ENCODE measurements at places on chromosomes 5 and 9.

- DNase-seq, result peak; percentile 34
Observed at GRCh38 chr5:31193591-31194467, at the start of gene CDH6. TSS of gene CDH6 (plus strand) at chr5:31193686. CDS start at chr5:31267474, 73,788 bp downstream.

- DNase-seq, result no peak
Observed at GRCh38 chr5:179794575-179794974, 789 bp downstream of the LTC4S start.

DNA sequence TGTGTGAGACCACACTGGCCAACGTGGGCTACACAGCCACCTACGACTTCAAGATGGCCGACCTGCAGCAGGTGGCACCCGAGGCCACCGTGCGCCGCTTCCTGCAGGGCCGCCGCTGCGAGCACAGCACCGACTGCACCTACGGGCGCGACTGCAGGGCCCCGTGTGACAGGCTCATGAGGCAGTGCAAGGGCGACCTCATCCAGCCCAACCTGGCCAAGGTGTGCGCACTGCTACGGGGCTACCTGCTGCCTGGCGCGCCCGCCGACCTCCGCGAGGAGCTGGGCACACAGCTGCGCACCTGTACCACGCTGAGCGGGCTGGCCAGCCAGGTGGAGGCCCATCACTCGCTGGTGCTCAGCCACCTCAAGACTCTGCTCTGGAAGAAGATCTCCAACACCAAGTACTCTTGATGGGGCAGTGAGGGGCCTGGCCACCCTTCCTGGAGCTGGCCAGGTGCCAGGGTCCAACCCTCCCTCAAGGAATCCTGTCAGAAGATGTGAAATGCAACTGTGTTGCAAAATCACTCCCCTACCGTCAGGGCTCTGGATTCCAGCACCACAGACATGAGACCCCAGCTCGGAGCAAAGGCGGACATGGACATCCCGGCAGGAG lies 11.1 kb downstream of the DIPK1B start:
- DNase-seq, result no peak

DNA sequence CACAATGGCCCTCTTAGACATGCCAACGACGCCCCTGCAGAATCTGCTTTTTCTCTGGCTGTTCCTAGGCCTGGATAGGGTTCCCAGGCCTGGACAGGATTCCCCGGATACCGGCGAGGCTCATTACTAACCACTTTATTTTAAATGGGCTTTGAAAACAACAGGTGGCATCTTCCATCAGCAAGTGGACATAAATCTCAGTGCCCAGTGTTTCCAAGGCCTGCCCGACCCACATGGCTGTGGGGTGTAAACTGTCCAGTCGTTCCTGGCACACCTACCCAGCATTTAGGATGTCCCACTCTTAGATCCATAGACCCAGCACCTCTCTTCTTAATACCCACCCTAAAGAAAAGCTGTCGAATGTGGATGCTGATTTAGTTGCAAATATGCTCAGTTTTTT lies 896 bp downstream of the CMBL start:
- DNase-seq, result no peak

- DNase-seq, result no peak
Observed at GRCh38 chr5:153777681-153778581, 260.8 kb downstream of the FAM114A2 start.

DNA sequence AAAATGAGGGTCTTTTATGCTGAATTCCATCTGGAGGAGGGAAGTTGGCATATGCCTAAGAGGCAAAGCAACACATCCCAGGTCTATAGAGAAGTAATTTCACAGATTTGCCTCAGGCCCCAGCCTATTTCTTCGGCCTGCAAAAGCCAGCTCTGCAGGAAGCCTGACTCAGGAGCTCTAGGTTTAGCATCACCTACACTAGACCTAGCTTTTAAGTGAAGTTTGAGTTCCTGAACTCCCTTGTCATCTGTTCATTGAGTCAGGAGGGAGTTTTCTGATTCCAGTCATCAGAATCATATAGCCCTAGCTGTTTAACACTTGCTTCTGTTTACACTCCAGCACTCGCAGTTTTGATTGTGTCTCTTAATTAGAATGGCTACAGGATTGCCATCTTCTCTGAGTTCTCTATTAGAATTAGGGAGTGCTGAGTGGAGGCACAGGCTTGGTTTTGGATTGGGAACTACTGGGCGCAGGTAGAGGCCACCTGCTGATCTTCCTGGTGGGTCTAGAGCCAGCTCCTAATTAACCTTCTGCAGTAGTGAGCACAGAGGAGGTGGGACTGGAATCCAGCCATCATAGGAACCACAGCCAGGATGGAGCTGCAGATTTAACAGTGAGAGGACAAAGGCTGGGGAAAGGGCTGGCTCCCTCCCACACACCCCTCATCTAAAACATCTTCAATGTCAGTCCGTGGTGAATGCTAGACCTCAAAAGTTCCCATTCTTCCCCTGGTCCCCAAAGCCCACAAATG lies 179.5 kb downstream of the TRIO start:
- DNase-seq, result no peak

DNA sequence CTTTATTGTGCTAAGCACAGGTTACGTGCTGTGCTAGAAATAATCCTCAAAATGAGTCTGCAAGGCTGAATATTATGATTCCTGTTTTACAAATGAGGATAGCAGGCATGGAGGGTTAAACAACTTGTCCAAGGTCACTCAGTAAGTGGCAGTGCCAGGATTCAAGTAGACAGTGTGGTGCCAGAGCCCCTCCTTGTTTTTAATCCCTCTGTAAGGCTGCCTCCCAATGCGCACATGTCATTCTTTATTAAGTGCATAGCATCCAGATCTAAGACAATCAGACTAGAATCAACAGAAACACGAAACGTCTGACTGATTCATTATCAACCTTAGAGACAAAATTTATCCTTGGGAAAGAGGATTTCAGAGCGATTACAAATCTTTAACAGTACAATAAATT lies 199.6 kb downstream of the SMARCA2 start:
- DNase-seq, result no peak

- DNase-seq, result no peak
Observed at GRCh38 chr9:116693233-116693731, 6.2 kb downstream of the TRIM32 start.

DNA sequence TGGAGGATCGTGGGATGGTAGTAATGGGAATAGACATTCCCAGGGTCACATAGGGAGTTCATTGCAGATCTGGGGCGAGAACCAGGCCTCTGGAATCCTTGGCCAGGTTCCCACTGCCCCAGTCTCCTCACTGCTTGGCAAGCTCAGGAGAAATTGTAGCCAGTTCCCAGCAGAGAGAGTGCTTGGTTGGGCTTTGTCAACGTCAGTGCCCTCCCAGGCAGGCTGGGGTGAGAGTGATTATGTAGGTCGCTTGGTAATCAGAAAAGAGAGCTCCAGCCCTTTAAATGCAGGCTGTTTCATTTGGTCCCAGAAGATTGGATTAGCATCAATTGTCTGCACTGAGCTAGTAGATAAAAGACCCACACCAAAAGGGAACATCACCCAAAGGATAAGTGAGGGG lies 51.8 kb upstream of the GALNT10 start:
- peak; percentile 56 for DNase-seq

GRCh38 chr5:100647461-100648230 lies 112.5 kb downstream of the FAM174A start:
- DNase-seq, result no peak

- DNase-seq, result no peak
Observed at GRCh38 chr5:181054871-181055459, 14.9 kb downstream of the BTNL9 start.

- no peak for DNase-seq
Observed at GRCh38 chr5:39898731-39899130, 474.0 kb upstream of the DAB2 start.

- no peak for DNase-seq
Observed at GRCh38 chr5:139745132-139745799, 50.3 kb upstream of the PSD2 start.

DNA sequence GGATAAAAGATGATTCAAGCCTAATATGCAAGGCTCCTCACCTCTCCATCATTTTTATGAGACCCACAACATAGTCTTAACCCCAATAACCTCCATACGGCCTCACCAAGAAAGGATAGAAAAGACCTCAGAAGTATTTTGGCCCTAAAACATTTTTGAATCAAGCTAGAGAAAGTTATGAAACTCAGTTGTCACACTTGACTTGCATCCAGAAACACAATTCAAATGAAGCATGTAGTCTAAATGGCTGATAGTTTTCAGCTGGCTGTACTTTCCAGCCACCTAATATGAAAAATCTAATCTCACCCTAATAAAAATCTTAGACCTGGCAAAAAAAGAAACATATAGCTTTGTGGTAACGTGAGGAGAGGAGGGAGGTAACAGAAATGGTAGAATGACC lies 116.1 kb downstream of the ARL15 start:
- no peak for DNase-seq

DNA sequence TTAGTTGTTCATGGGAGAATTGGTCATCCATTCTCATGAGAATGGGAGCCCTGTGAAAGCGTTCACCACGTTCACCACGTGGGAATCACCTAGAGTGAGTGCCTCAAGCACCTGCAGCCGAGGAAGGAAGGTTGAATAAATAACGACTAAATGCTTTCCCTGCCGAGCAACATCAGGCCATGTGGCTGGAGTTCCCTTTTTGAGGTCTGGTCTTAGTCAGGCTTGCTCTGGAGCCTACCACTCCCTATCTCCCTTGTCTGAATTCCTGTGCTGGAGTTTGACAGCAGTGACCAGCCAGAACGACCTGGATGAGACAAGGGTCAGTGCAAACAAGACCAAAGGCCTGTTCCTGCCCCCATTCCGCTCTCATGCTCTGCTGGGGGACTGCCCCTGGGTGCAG lies 28.5 kb downstream of the KCNMB1 start:
- DNase-seq, result no peak

DNA sequence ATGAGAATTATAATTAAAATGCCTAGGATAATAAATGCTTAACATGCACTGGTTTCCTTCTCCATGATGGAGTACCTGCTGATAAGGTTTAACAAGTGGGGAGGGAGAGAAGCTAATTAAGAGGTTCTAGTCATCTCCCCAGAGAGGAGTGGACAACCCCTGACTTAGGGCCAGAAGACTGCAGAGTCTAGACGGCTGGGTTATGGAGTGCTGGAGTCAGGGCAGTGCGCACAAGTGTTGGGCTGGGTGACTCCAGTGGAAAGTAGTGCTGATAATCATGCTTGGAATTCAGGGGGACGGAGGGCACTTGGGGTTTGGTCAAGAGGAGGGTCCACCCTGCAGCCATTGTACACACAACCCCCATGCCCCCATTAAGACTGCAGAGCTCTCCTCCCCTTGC lies 32.8 kb upstream of the TGFBI start:
- DNase-seq, result no peak

Data from nucleus accumbens (tissue), 56 donors.